ENCODE measurements at places on chromosomes 5 and 9. TPM values are rescaled to one million over a fixed set of nuclear protein-coding genes. Genes with fewer than 3 reads are reported as not detected.
A peak's percentile ranks its signal among the peaks of the same experiment; 100 is the strongest.

DNA sequence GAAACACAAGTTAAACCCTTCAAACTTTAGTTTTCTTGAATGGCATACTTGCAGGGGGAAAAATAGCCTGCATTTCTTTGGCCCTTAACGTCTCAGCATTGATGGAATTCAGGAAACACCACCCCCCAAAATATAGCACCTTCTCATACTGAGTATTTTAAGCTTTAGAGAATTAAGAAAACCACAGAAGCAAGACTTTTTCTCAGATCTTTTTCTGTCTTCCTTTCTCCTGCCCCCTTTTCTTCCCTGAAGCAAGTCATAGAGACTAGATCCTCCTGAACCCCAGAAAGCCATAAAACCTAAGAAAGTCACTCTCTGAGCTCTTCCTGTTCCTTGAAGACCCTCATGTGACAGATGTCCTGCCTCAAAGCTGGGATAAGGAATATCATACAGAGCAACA, 1069.9 kb downstream of the EFNA5 start:
- H3K27me3 ChIP-seq, result no peaks in the 10 kb centered on the region
- H3K36me3 ChIP-seq, result no peaks in the 10 kb centered on the region
- no peak overlapping the region for H3K27ac ChIP-seq

Gene SLC28A3
- not detected for total RNA-seq

- peaks cover 2% of the 10 kb centered on the region for H3K27me3 ChIP-seq
- H3K4me3 ChIP-seq, result no peak overlapping the region
- no peak for DNase-seq
- no peak overlapping the region for H3K27ac ChIP-seq
Observed at GRCh38 chr9:26415528-26415927, 477.1 kb downstream of the CAAP1 start.

GRCh38 chr5:2199697-2200096, 317.0 kb upstream of the IRX4 start:
- peaks cover 11% of the 10 kb centered on the region for H3K4me1 ChIP-seq
- DNase-seq, result no peak
- H3K4me3 ChIP-seq, result no peak overlapping the region
- no peak overlapping the region for H3K27ac ChIP-seq
- H3K36me3 ChIP-seq, result no peaks in the 10 kb centered on the region

DNA sequence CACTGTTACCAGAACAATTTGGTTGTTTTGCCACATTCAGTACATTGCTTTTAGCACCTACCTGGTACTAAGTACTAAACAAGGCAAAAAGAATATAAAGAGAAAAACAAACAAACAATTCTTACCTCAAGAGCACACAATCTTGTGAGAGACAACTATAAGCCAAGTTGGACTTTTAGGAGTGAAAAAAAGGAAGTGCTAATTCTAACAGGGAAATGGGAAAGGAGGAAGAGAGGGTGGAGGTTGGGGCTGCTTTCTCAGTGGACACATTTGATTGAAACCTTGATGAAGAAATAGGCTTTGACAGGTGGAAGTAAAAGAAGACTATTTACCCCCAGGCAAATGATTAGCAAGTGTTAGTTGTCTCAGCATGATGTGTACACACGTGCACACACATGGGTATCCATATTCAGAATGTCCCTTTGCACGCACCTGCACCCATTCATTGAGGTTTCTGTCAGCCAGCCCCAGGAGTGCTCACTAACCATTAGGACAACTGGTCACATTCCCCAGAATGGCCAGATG, 302.6 kb downstream of the ACTL7B start:
- H3K27me3 ChIP-seq, result peaks cover 3% of the 10 kb centered on the region
- no peaks in the 10 kb centered on the region for H3K36me3 ChIP-seq
- no peak overlapping the region for H3K4me3 ChIP-seq

Gene COL5A1
- 28.9 TPM for total RNA-seq

DNA sequence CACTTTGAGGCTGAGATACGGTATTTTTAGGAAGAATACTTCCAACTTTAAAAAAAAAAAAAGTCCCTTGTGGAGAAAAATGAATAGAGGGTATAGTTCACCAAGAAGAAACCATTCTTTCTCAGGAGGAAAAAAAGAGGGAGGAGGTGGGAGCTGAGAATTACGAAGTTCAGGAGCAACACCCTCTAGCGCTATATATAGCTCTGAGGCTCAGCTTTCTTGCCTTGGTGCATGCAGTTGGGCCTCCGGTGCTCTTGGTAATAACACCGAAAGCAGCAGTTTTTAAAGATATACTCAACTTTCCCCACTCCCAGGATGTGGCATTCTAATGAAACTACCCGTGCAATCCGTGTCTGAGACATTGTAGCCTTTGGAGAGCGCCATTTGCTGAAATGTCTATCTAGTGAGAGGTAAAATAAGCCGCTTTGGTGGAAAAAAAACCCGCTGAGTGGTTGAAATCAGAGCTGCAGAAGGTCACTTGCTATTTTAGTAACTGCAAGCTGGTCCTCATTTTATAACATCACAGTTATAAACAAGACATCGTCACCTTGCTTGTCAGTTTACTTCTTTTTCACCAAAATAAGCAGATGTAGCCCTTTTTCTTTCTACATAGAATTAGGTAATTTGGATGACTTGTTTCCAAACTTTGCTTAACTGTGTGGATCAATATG, 156.4 kb downstream of the RORB start:
- H3K36me3 ChIP-seq, result no peaks in the 10 kb centered on the region
- H3K4me3 ChIP-seq, result no peak overlapping the region
- no peaks in the 10 kb centered on the region for H3K27me3 ChIP-seq
- peaks cover 11% of the 10 kb centered on the region for H3K4me1 ChIP-seq
- no peak for DNase-seq

DNA sequence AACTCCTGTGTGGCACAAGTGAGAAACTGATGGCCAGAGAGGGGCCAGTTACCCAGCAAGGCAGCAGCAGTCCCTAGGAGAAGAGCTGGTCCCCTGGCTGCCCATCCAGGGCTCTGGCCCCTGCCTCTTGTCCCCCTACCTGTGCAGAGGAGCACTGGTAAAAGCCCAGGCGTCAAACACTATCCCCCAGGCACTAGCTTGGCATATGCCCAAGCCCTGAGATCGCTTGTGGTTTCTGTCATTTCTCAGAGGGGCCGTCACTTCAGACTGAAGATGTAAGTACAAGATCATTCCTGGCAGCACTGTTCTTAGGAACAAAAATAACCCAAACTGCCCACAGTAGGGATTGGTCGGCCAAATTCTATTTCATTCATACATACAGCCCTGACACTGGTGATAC, 53.9 kb downstream of the COL15A1 start:
- no peaks in the 10 kb centered on the region for H3K36me3 ChIP-seq
- no peak for DNase-seq

Gene CCNO
- total RNA-seq, result not detected

Gene NXNL2
- not detected for total RNA-seq

DNA sequence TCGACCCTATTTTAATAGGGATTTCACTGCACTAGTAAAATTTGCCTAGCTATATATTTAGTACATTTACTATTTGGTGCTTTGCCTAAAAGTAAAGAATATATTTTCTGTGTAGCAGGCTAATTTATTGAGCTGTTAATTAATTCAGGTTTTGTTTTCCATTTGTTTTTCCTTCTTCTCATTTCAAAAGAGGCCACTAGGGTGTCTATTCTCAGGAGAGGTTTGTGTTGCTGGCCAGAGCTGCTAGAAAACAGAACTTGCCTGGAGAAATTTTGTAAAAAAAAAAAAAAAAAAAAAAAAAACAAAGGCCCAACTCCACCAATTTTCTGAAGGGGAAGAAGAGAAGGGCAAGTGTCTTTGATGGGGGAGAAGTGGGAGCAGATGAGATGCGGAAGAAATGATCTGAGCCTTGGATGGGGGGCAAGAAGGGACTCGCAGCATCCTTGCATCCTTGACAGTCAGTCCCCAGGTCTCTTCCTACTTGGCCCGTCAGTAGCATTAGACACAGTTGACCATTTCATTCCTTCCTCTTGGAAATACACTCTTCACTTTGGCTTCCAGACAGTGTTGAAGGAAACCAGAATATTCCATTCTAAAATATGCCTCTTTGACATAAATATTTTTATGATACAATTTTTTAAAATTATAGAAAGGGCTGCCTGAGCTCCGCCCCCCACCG, 318.5 kb downstream of the TRPM3 start:
- no peaks in the 10 kb centered on the region for H3K27me3 ChIP-seq
- H3K4me1 ChIP-seq, result peaks cover 4% of the 10 kb centered on the region
- no peaks in the 10 kb centered on the region for H3K36me3 ChIP-seq
- no peak overlapping the region for H3K4me3 ChIP-seq

Gene COQ4
- 35.8 TPM for total RNA-seq

DNA sequence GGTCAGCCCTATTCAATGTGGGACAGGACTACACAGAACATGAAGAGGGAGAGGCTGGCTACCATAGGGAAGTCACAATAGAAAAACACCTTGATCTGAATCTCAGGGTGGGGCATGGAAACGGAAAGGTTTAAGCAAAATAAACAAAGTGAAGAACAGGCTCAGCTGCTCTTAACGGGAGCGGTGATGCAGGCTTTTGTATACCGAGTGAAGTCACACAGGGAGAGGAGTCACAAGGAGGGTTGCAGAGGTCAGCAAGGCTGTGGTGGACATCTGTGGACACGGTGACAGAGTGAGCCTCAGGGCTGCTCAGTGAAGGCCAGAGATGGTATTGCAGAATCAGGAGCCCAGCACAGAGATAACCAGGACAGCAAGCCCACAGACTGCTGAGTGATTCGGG, 30.6 kb upstream of the SEMA4D start:
- no peak for DNase-seq
- no peak overlapping the region for H3K4me3 ChIP-seq
- peaks cover 8% of the 10 kb centered on the region for H3K27me3 ChIP-seq
- peak overlapping the region; percentile 35 for H3K27ac ChIP-seq

- H3K4me3 ChIP-seq, result no peak overlapping the region
- no peaks in the 10 kb centered on the region for H3K36me3 ChIP-seq
- H3K27me3 ChIP-seq, result peaks cover 4% of the 10 kb centered on the region
- H3K4me1 ChIP-seq, result no peaks in the 10 kb centered on the region
Observed at GRCh38 chr9:93896496-93897033, 58.6 kb downstream of the BARX1 start.

Gene PCDHGB4
- 40.8 TPM for total RNA-seq

Gene ZNF483
- total RNA-seq, result 6.5 TPM

- H3K27me3 ChIP-seq, result no peaks in the 10 kb centered on the region
- H3K4me3 ChIP-seq, result no peak overlapping the region
- H3K36me3 ChIP-seq, result no peaks in the 10 kb centered on the region
- H3K27ac ChIP-seq, result no peak overlapping the region
- DNase-seq, result no peak
Observed at GRCh38 chr5:117161718-117162335, 587.2 kb upstream of the SEMA6A start.

- peaks cover 11% of the 10 kb centered on the region for H3K4me1 ChIP-seq
- no peak overlapping the region for H3K4me3 ChIP-seq
- H3K27me3 ChIP-seq, result no peaks in the 10 kb centered on the region
- no peak overlapping the region for H3K27ac ChIP-seq
Observed at GRCh38 chr9:123440256-123440655, 84.3 kb downstream of the CRB2 start.

GRCh38 chr9:21281275-21281674, 23.8 kb downstream of the IFNA5 start:
- H3K36me3 ChIP-seq, result no peaks in the 10 kb centered on the region
- no peaks in the 10 kb centered on the region for H3K27me3 ChIP-seq

DNA sequence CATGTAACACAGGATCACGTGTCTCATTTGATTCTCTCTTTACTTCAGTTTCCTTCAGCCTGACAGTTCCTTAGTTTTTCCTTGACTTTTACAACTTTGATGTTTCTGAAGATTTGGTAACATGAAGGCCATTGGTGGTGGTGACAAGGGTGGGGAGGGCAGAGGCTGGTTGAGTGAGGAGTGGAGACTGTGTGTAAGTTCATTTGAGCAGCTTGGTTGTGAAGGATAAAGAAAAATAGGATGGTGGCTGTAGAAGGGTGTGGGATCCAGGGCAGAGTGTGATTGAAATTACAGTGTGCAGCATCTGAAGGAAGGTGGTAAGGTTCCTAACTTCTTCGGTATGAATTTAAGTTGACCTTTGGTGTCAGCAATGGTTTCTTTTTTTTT, 20.4 kb downstream of the SUB1 start:
- H3K4me3 ChIP-seq, result no peak overlapping the region
- H3K27ac ChIP-seq, result no peak overlapping the region
- no peaks in the 10 kb centered on the region for H3K36me3 ChIP-seq

- peaks cover 5% of the 10 kb centered on the region for H3K36me3 ChIP-seq
- H3K4me3 ChIP-seq, result no peak overlapping the region
- peaks cover 3% of the 10 kb centered on the region for H3K27me3 ChIP-seq
- H3K27ac ChIP-seq, result no peak overlapping the region
Observed at GRCh38 chr9:136582977-136583735, 37.3 kb upstream of the NOTCH1 start.

- peaks cover 3% of the 10 kb centered on the region for H3K27me3 ChIP-seq
- DNase-seq, result no peak
- H3K4me1 ChIP-seq, result no peaks in the 10 kb centered on the region
- no peak overlapping the region for H3K27ac ChIP-seq
Observed at GRCh38 chr9:130794923-130795495, 40.0 kb upstream of the ABL1 start.

All from glutamatergic neuron (in vitro differentiated cells).